EL (cell line): ENCODE measurements at places on chromosomes 2 and 18.

DNA sequence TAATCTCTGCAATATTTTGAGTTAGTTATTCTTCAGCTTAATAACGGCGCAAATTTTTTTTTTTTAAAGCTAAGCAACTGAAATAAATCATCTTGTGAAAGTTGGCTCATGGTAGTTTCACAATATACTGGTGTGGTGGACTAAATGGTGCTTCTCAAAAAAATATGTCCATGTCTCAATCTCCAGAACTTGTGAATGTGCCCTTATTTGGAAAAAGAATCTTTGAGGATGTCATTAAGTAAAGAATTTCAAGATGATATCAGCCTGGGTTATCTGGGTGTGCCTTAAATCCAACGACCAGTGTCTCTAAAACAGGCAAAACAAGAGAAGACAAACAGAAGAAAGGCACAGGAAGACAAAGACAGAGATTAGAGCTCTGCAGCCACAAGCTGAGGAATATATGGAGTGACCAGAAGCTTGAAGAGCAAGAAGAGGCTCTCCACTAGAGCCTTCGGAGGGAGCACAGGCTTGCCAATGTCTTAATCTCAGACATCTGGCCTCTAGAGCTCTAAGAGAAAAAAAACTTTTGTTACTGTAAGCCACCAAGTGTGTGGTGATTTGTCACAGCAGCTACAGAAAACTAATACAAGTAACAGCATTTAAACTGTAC lies 71.4 kb downstream of the HNMT start:
- DNase-seq = peak; percentile 2

- peak; percentile 93 for DNase-seq
Observed at GRCh38 chr2:75100011-75100800, 99.1 kb downstream of the TACR1 start.

- no peak for DNase-seq
Observed at GRCh38 chr2:38516526-38516925, 86.2 kb downstream of the HNRNPLL start.

GRCh38 chr18:76475450-76476194 lies 19.4 kb downstream of the ZNF516 start:
- no peak for DNase-seq

DNA sequence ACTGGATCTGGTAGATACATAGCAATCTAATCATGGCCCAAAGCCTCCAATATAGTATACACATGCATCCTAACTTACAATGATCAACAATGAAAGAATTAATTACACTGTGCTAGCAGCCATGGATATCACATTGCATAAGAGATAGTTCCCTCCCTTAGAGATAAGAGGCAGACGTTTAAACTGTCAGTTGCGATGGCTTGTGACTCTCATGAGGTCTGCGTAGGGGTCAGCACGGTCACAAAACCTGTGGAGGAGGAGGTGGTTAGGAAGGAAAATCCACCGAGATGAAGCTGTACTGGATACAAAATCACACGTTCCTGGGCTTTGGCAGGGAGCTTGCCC lies 800 bp upstream of the RALB start:
- no peak for DNase-seq

DNA sequence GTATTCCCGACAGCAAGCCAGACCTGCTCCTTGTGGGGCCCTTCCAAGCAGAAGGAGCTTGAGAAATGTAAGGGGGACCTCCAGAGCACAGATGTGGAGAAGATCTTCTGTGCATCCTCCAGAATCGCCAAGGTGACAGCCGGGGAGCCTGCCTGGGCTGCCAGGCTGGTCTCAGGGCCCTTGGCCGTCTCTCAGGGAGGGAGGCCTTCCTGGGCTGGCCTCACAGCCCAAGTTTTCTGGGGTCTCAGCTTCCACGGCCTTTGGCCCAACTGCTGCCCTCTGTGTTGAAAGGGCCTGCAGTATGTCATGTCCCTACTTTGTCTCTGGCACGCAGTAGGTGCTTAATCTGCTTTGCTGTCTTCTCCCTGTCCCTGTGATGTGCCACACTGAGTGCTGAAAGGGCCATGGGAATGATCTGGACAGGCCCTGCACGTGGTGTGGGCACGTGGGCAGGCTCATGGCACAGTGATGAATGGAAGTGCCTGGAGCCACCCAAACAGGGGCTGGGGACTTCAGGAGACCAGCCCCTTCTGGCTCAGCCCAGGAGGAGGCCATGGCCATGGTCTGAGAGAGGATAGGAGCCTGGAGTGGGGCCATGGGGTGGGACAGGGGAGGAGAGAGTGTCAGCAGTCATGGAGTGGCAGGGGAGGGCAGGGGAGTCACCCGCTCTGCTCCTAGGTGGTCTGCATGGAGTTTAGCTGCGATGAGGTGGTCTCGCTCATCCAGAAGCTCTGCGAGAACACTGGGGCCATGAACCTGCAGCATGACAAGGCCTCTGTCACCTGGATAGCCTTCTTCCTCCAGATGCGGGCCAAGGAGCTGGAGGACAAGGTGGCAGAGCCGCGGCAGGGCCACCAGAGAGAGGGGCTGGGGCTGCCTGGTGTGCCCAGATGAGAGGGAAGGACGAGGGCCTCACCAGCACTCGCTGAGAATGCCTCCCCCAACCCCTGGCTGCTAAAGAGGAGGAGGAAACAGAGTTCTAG lies 35.4 kb downstream of the HJURP start:
- no peak for DNase-seq

DNA sequence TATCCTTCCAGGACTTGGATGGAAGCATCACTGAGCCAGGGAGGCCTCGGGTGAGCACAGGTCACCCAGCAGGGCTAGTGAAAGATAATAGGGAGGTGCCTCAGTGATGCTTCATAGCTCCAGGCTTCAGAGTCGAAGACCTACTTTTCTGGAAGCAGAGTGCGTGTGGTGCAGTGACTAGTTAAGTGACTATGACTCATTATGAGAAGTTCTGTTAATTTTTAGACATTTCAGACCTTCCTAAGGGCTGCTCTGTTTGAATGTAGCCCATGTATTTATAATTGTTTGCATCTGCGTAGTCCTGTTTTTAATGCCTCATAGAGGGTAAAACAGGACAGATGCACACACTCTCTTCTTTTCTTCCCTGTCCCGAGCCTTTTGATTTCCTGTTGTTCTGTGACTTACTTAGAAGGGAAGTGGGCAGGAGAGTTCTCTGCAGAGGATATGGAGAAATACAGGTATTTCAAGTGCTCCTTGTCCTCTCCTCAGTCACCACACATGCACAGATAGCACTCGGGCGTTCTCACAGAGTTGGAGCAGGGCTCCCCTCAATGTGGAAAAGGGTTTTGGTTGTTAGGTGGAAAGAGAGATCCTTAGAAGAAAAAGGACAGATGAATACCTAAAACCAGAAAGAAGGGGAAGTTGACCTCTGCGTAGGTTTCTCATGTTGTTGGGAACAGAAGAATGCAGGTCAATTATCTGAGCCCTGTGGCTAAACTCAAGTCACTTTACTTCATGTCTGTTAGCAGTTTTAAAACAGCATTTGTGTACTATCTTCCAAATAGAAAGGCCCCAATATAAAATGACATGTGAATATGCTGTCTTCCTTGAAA lies 34.7 kb downstream of the RALB start:
- DNase-seq = peak; percentile 89

DNA sequence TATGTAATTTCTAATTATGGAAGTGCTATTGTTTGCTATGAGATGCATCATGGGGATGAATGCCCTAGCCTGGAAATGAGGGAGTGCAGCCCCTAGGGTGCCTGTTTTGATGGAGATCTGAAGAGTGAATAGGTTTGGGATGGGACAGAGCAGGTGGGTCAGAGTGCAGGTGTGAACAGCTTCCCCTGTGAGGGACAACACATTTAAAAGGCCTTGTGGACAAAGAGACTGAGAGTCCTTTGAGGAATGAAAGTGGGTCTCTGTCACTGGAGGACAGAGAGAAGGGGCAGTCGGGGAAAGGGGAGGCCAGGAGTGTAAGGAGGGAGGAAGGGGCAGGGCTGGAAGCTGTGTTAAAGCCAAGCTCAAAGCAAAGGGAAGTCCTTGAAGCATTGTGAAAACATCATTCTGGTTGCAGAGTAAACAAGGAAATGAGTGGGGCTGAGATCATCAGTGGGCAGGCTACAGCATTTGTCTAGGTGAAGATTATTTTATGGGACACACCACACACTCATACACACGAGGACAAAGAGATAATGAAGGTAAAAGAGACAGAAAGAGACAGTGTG lies 877.6 kb downstream of the SLC4A3 start:
- DNase-seq = peak; percentile 68
